Stimulated activated CD4-positive, alpha-beta T cell treated with anti-CD3 and anti-CD28 coated beads, Interleukin-1b, Interleukin-23, amount 100 ng/mL, for 1 hour (primary cell): ENCODE measurements at places on chromosomes 2 and 18.

- no peak for DNase-seq
Observed at GRCh38 chr18:24086082-24086481, 52.8 kb upstream of the CABYR start.

DNA sequence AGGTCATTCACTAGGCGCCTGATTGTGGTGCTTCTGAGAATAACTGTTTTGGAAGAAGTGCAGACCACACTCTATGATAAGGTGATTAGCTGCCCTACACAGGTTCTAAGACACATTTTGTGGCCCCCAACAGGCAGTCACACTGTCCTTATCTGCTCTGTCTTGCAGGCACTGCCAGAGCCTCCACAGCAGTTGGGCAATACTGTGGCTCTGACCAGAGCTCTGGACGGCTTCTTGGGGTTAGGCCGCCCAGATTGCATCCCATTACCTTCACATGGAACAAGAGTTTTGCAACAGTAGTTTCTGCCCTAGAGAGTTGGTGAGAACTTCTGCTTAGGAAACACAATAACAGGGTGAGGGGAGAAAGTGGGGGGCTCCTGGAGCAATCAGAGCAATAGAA is 22.7 kb downstream of the RUFY4 start:
- DNase-seq, result no peak

GRCh38 chr2:197516393-197516761 is 511 bp downstream of the MOB4 start:
- DNase-seq, result no peak

- DNase-seq, result no peak
Observed at GRCh38 chr2:119352357-119352756, 14.3 kb downstream of the C2orf76 start.

GRCh38 chr2:670637-671036 is 6.6 kb downstream of the TMEM18 start:
- no peak for DNase-seq

- DNase-seq, result no peak
Observed at GRCh38 chr2:1306014-1306686, 107.1 kb upstream of the TPO start.

DNA sequence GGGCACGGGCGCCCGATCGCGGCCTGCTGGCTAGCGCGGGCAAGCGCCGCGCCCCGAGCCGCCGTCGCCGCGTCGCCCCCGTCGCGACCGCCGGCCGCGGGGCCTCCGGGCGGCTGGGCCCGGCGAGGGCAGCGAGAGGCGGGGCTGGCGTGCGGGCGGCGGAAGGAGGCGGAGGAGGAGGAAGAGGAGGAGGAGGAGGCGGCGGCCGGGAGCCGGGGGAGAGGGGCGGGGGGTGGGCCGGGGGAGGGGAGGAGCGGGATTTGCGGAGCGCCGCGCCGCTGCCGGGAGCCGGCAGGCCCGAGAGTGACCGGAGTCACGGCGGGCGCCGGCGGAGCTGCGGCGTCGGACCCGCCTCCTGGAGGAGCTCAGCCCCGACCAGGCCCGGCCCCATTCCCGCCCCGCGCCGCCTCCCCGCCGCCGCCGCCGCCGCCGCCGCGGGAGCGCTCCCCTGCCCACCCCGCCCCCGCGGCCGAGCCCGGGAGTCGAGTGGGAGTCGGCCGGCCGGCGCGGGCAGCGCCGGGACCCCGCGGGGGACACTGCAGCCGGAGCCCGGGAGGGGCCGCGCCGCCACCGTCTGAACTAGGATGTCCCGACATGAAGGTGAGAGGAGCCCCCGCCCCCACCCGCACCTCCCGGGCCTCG is at the start of gene KCMF1:
Gene KCMF1, plus strand, starts transcription at position 294 of the 642 bp plus-strand sequence. Its CDS starts 291 bp downstream, at position 585.
- peak; percentile 58 for DNase-seq

- no peak for DNase-seq
Observed at GRCh38 chr2:101690547-101691152, 6.9 kb upstream of the MAP4K4 start.

DNA sequence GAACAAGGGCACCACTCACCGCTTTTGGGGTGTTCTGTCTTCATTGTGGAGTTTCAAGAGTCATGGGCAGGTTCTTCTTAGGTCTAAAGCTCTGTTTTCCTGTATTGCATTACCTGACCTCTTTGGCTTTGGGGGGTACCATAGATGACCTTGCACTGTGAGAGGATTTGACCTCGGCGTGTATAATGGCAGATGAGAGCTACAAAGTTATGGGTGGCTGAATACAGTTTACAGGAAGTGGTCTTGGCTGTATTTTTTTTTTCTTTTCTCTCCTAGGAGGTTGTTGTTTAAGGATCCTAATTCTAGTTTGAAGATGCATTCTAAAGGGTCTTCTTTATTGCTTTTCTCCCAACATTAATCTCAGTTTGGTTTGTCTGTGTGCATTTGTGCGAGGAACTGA is 11.5 kb downstream of the GAL3ST2 start:
- no peak for DNase-seq

- no peak for DNase-seq
Observed at GRCh38 chr2:53347269-53347668, 420.3 kb upstream of the CHAC2 start.

DNA sequence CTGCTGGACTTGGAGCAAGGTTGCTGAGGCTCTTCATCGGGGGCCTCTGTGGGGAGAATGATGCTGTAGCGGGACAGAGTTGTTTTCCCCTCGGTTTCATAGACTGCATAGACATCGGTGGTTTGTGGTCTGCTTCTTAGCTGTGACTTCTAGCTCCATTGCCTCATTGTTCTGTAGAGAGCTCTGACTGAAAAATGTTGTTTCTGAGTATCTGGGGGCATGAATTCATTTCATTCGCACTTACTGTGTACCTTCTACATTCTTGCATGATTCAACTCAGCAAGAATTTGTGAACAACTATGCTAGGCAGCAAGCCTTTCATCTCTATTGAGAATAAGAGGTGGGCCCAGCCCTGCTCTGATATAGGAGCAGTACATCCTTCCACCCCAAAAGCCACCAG is 406.8 kb downstream of the NBAS start:
- no peak for DNase-seq

DNA sequence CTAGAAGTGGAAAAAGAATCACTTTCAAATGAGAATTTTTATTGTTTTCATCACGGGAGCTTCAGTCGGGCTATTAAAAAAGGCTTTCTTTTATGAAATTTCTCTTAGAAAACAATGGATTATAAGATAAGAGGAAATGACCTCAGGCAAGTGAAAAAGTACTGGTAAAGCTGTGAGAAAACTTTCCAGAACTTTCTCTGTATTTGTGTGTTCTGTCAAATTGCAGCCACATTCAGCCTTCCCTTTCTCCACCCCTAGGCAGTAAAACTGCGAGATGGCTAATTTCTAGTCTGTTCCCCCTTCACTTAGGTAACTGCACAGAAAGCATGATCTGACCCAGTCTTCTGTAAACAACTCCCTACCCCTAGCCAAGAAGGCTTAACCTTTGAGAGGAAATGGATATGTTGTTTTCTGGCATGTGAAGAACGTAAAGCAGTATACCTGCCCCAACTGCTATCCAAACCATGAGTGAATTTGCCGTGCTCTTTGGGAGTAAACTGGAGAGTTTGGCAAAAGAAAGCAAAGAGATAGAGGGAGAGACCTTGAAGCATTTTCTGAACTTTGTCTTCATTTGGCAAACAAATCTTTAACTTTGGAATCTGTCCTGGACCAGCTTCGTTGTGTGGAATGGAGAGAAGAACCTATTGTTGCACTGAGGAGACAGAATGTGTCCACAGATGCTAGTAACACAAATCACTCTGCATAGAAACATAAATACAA is 105.4 kb downstream of the ETAA1 start:
- DNase-seq, result no peak

- DNase-seq, result no peak
Observed at GRCh38 chr2:190205657-190206056, 114.0 kb downstream of the HIBCH start.

- no peak for DNase-seq
Observed at GRCh38 chr2:165876712-165877111, 76.9 kb downstream of the TTC21B start.

GRCh38 chr18:65938592-65939372 is 188.0 kb downstream of the CDH7 start:
- DNase-seq, result no peak

GRCh38 chr18:22932885-22933205 is 283 bp upstream of the RBBP8 start:
- DNase-seq, result no peak

GRCh38 chr2:43326101-43326825 is 99.9 kb upstream of the ZFP36L2 start:
- no peak for DNase-seq

DNA sequence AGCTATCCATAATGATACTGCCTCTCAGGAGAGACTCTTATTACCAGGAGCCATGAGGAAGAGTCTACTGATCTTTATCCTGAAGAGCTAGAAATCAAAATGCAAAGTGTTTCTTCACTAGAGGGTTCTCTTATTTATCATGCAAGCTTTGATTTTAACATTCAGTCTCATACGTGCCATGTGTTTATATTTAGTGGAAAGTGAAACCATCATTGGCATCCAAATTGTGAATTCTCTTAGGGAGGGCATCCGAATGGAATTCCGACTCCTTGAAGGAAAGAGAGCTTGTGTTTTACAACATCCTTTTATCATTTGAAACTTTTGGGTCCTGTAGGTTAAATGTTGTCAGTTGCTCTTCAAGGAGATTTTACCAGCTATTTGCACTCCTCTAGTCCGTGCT is 170.4 kb upstream of the SESTD1 start:
- DNase-seq, result no peak

DNA sequence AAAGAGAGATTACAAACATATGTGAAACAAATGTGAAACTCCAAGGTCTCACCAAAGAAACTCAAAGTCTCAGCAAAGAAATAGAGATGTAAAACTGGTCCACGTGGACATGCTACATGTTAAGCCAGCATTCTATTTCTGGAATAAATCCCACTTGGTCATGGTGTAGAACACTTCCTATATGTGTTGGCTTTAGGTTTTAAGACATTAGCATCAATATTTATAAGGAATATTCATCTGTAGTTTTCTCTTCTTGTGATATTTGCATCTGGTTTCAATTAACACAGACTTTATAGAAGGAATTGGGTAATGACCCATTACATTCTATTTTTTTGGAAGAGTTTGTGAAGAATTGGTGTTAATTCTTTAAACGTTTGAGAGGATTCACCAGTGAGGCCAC is 133.1 kb downstream of the COPS8 start:
- no peak for DNase-seq

DNA sequence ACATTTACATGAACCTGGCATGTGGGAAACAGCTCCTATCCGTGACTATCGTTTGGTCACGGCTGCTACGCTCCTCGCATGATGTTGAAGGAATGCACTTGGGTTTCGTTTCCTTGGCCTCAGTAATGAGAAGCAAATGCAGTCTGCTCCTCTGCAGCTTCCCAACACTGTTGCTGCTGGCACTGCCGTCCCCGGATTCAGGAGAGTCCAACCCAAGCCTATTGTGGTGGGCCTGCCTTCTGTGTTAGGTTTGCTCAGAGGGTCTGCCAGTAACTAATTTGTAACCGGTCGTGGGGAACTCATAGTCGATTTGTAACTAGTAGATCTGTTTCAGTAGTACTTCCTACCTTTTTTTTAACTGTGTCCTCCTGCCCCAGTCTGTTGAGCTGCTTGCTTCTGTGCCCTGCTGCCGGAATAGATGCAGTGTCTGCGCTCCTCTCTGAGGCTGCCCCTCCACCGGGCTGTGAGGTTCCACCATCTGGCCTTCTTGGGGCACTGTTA is 58.4 kb downstream of the WDSUB1 start:
- no peak for DNase-seq

DNA sequence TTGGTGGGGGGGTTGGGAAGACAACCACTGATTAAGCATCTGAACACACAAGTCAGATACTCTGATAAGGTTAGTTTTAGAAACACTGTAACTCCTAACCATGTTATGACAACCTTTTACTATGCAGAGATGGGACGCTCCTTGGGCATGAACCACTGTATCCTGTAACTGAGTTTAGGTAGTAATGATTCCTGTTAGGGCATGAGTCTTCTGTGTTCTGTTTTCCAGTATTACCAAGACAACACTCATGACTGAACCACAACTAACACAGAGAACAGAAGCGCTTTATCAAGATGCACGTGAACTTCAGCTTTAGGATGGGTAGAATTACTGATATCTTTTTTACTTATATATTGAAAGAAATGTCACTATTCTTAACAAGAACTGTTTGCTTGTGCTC is 14.1 kb upstream of the CREB1 start:
- no peak for DNase-seq

GRCh38 chr2:7972670-7973069 is 709.2 kb upstream of the ID2 start:
- no peak for DNase-seq

GRCh38 chr2:214361116-214361515 is 49.7 kb upstream of the VWC2L start:
- DNase-seq, result no peak

- DNase-seq, result no peak
Observed at GRCh38 chr2:181366675-181367175, 90.5 kb upstream of the ITGA4 start.

DNA sequence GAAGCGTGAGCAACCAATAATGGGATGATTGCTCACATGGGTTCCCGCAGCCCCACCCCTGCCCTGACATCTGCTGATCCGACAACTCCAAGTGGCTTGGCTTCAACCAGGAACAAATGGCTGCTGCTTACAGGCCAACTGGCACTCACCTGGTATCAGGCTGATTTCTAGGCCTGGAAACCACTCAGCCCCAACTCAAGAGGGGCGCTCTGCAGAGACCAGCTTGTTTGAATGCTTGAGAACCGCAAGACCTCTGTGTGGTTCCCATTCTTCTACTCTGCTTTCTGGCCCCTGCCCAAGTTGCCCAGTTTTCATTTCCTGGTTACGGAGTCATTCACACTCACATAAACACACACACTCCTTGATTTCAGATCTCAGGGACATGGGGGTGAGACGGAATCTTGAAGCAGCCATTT is 52.0 kb downstream of the TNP1 start:
- no peak for DNase-seq

DNA sequence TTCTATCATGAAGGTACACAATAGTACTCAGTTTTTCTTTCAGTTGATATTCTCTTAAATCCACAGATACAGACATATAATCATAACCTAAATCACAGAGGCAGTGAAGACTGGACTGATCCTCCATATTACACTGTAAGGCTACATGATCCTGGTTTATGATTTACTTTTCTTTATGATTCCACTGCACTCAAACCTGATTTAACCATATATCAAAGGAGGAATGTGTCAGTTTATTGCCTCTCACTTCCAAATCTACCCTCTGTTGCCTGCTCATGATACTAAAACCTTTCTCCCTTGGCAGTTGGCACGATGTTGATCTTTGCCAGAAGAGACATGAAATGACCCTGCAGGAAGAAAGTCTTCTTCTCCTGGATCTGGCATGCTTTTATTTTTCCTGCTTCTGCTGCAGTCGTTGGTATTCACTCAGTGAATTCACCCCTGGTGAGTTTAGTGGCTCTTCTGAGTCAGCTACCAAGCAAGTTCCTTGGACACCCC is 426.4 kb downstream of the MBD2 start:
- no peak for DNase-seq

GRCh38 chr18:9325716-9326115 is 8.9 kb upstream of the TWSG1 start:
- DNase-seq, result no peak

- DNase-seq, result no peak
Observed at GRCh38 chr2:113777371-113777770, 20.9 kb upstream of the SLC35F5 start.
